Testis (tissue), 5 donors: ENCODE measurements at places on chromosomes 11 and 22. TPM values are rescaled to one million over a fixed set of nuclear protein-coding genes. Genes with fewer than 3 reads are reported as not detected.

ASCL2 gene
- total RNA-seq, result 4.8 TPM

SMC1B gene
- 24.7 TPM for total RNA-seq

CSNK2A3 gene
- total RNA-seq, result 3.9 TPM

IGSF22 gene
- total RNA-seq, result 0.94 TPM

THOC5 gene
- total RNA-seq, result 59.1 TPM

RAC2 gene
- 1.2 TPM for total RNA-seq

SYT8 gene
- total RNA-seq, result 1.7 TPM

CXCR5 gene
- 0.06 TPM for total RNA-seq

ZMAT5 gene
- 23.4 TPM for total RNA-seq

CD6 gene
- 0.87 TPM for total RNA-seq

NEFH gene
- 18.6 TPM for total RNA-seq

SCN4B gene
- 2.0 TPM for total RNA-seq

ADM2 gene
- total RNA-seq, result 1.0 TPM

MMP12 gene
- total RNA-seq, result 0.25 TPM

ZP1 gene
- total RNA-seq, result 3.5 TPM

CHRDL2 gene
- 5.3 TPM for total RNA-seq

TRMT2A gene
- 122 TPM for total RNA-seq

OLFML1 gene
- total RNA-seq, result 2.9 TPM

EI24 gene
- total RNA-seq, result 36.8 TPM

KRTAP5-7 gene
- total RNA-seq, result 1.7 TPM

SORL1 gene
- total RNA-seq, result 21.8 TPM

MMP8 gene
- total RNA-seq, result 2.0 TPM

TMEM109 gene
- total RNA-seq, result 28.1 TPM

EHF gene
- total RNA-seq, result 0.24 TPM

RAG2 gene
- total RNA-seq, result 0.25 TPM

UPK3A gene
- not detected for total RNA-seq

KCNK7 gene
- 2.5 TPM for total RNA-seq

RAB3IL1 gene
- 57.7 TPM for total RNA-seq

RGL4 gene
- total RNA-seq, result 8.1 TPM

BCO2 gene
- 10.4 TPM for total RNA-seq

APOL6 gene
- total RNA-seq, result 2.8 TPM

CRACR2B gene
- 7.4 TPM for total RNA-seq

ZNF214 gene
- 7.3 TPM for total RNA-seq

PHOX2A gene
- 1.3 TPM for total RNA-seq

CDC45 gene
- total RNA-seq, result 43.7 TPM

HTR3A gene
- total RNA-seq, result 0.39 TPM

TRPM5 gene
- total RNA-seq, result 0.94 TPM

VPS37C gene
- total RNA-seq, result 29.1 TPM

HBG2 gene
- total RNA-seq, result not detected

MS4A15 gene
- total RNA-seq, result 0.56 TPM

KCNQ1 gene
- 24.2 TPM for total RNA-seq

PHETA2 gene
- total RNA-seq, result 2.8 TPM

CASP5 gene
- total RNA-seq, result not detected

RHOD gene
- 13.9 TPM for total RNA-seq

SLC16A8 gene
- total RNA-seq, result 1.6 TPM

OR5B21 gene
- 0.71 TPM for total RNA-seq

ZNF280B gene
- total RNA-seq, result 73.3 TPM

IL17REL gene
- 0.55 TPM for total RNA-seq

NXPE4 gene
- total RNA-seq, result not detected

ZNF215 gene
- 4.5 TPM for total RNA-seq
